ENCODE measurements at places on chromosomes 11 and 22.

GRCh38 chr11:17877886-17878285, 135.0 kb downstream of the SERGEF start:
- DNase-seq, result no peak

DNA sequence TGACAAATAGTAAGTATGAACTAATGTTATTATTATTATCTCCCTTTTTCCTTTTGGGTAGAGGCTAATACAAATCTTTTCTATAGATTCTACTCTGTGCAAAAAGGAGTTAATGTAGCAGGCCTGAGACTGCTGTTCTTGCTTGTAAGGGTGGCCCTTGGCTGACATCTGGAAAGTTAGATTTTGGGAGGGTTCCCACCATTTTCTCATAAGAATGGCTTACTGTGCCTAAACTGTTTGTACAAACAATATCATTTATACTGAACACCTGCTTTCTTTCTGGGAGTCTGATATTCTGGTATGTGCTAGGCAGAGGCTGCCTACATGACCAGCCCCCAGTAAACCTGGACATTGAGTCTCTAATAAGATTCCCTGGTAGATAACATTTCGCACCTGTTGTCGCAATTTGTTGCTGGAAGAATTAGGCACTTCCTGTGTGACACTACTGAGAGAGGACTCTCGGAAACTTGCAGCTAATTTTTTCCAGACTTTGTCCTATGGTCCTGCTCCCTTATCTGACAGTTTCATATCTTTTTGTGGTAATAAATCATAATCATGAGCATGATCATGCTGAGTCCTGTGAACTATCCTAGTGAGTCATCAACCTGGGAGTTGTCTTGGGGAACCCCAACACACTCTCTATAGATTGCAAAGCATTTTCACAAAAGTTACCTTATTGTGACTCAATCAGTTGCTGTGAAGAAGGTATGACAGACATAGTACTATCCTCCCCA, 257.7 kb upstream of the CCDC90B start:
- DNase-seq, result no peak

DNA sequence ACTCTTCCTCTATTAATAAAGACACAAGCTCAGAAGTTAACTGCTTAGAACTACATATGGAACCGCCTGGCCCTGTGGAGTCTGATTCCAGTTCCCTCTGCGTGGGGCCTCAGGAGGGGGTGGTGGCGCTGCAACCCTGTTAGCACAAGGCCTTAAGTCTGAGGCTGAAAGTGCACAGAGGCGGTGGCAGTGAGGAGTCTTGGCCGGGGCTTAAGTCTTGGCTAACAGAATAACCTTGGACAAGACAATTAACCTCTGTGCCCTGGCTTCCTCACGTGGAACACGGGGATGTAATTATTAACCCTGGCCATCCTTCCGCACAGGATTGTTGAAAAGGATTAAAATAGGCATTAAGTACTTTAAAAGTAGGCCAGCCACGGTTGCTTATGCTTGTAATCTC, 191.5 kb downstream of the CEP164 start:
- no peak for DNase-seq

- no peak for DNase-seq
Measured at GRCh38 chr11:20021212-20021611, 139.1 kb downstream of the DBX1 start.
